Right ventricle myocardium superior (tissue), 1 donor: ENCODE measurements at places on chromosomes 5 and 9.

GRCh38 chr5:84381502-84382362 is 2.9 kb downstream of the EDIL3 start:
- no peak for DNase-seq

DNA sequence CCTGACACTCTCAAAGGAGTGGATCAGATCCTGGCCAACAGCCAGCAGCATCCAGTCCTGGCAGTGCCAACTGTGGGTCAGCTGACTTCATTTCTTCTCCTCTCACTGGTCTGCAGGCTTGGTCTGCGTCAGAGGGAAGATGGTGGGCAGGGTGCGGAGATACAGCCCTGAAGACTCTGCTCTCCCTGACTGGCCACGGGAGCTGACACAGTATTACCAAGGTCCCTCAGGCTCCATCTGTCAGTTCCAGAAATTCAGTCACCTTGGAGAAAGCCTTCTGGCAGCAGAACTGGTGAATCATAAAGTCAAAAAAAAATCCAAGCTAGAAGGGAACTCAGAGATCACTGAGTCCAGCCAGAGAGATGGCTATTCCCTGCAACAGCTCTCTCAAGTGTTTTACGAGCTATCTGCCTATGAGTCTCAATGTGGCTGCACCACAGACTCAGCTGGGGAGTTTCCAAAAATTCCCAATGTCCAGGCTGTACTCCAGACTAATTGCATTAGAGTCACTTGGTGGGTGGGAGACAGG is 27.9 kb downstream of the C1QTNF2 start:
- DNase-seq: no peak

GRCh38 chr9:107547303-107547702 is 57.7 kb upstream of the KLF4 start:
- DNase-seq: no peak

GRCh38 chr5:33300209-33300742 is 140.5 kb upstream of the TARS1 start:
- no peak for DNase-seq

GRCh38 chr5:167905919-167906853 is 385.3 kb upstream of the WWC1 start:
- no peak for DNase-seq
